ENCODE measurements at places on chromosomes 4 and X.

DNA sequence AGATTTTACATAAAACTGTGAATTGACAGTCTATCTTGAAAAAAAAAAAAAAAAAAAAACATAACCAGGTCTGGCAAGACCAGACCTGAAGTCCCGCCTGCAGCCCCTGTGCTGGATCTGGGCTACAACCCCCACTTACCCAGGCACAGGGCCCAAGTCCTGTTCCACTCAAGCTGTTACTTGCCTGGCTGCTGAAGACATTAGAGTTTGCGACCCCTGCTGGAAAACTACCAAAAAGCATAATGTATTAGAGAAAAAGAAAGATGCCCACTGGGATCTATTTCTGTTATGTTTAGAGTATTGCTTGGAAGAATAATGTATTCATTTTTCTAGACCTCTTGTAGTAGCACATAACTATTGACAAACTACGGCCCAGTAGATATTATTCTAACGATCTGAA is 4.7 kb downstream of the HS3ST1 start:
- DNase-seq: peak; percentile 11

DNA sequence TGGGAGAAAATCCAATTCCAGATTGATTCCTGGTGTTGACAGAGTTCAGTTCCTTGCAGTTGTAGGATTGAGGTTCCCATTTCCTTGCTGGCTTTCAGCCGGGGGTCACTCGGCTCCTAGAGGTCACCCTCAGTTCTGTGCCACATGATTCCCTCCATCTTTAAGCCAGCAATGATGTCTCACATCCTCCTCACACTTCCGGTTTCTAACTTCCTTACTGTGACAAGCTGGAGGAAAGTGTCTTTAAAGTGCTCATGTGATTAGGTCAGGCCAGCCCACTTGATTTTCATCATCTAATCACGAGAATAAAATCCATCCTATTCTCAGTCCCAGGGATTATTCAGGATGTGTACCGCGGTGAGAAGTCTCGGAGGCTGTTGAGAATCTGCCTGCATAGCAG is 19.4 kb upstream of the SMIM31 start:
- no peak for DNase-seq

- no peak for DNase-seq
These were observed 1.3 kb upstream of the CLCN5 start for GRCh38 chrX:49921109-49921508.

DNA sequence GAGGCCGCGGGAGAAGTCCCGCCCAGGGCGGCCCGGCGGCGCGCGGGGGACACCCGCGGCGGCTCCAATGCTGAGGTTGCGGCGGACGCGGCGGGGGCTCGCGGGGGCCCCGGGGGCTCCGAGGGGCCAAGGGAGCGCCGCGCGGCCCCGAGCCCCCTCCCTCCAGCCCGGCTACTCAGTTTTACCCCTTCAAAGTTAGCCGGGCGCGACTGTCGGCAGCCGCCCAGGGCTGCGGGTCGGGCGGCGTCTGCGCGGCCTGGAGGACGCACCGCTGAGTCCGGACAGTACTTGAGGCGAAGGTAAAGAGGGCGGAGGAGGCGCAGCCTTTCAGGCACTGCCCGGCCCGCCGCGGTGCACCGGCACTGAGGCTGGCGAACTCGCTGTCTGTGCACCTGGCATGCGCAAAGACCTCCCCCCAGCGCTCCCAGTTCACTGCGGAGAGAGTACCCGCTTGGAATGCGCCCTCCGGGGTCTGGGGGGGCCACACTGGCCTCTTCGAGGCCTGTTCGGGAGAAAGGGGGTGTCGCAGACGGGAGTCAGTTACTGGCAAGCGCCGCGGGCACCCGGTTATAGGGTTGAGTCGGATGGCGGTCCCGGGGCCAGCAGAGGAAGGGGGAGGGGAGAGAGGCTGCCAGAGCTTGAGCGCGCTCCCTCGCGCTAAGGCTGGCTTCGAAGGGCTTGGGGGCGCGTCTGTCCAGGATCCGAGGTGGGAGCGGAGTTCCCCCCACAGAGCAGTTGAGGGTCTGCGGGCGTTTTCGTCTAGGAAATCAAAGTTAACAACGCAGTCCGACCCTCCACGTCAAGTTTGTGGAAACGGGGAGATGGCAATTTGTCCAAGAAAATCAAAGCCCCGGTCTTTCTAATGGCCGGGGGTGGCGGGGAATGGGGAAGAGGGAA is 1.1 kb downstream of the PCDH19 start:
- no peak for DNase-seq

- no peak for DNase-seq
These were observed 35.8 kb downstream of the BCOR start for GRCh38 chrX:40061871-40062524.

GRCh38 chr4:55186123-55186522 is 60.7 kb upstream of the KDR start:
- no peak for DNase-seq

GRCh38 chr4:186202490-186203140 is 11.2 kb downstream of the CYP4V2 start:
- no peak for DNase-seq

DNA sequence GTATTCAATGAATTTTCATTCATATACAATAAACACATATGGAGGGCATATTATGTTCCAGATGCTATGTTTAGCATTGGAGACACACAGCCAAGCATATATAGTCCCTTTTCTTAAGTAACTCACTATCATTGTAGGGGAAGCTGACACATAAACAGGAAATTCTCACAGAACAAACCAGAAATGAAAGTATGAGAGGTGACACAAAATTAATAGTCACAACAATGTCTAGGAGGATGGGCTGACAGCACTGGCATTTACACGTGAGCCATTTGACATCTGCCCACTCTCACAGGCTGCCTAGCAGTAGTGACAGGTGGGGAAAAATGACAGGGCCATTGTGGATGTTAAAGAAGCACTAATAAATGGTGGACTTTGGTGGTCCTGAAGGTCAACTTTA is 2.6 kb upstream of the CNOT6L start:
- peak; percentile 54 for DNase-seq

- no peak for DNase-seq
These were observed 110.9 kb downstream of the FHIP1A start for GRCh38 chr4:151519728-151520415.

- peak; percentile 46 for DNase-seq
These were observed 500 bp downstream of the GAR1 start for GRCh38 chr4:109816082-109816442.

DNA sequence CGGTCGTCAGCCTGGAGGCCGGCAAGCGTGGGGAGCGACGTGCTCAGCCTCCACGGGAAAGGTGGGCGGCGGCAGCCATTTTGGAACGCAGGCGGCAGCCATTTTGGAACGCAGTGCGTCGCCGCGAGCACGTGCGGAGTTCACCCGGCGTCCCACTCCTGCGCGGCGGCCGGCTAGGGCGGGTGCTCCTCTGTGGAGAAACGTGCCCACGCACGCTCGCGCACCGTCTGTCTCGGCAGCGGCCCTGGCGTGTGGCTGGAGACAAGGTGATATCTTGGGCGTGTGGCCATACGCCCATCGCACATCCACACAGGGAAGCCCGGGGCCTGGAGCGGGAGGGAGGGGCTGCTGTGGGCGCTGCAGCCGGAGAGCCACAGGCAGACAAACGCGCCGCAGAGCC is 21.1 kb downstream of the CPLX1 start:
- DNase-seq: no peak

DNA sequence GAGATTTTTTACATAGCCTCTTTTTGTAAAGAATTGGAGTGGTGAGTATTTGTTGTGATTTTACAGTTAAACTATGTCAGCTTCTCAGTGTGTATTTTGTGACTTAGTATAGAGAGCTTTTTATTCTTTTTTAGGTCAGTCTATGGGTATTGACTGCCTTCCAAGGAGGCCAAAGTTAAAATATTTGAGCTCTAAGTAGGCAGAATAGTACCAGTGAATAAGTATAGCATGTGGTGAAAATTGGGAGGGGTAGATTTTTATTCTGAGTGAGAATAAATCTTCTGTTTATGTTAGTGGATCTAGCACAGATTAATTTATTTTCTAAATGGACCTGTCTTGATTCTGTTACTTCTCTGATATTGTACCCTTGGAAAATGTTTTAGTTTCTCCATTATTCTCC is 37.5 kb downstream of the HERC3 start:
- no peak for DNase-seq

DNA sequence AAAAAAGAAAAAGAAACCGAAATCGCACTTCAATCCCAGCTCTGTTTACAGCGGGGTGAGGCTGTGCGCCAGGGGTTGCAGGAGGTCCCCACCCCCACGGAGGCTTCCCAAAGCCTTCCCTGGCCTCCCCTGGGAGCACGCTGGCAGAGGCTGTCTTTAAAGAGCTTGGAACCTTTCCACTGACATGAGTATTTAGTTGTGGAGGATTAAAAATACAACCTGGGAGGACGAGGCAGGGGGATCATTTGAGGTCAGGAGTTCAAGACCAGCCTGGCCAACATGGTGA is 69.1 kb downstream of the PPP2R2C start:
- DNase-seq: no peak

GRCh38 chr4:175504318-175504717 is 307.7 kb downstream of the GPM6A start:
- DNase-seq: no peak

DNA sequence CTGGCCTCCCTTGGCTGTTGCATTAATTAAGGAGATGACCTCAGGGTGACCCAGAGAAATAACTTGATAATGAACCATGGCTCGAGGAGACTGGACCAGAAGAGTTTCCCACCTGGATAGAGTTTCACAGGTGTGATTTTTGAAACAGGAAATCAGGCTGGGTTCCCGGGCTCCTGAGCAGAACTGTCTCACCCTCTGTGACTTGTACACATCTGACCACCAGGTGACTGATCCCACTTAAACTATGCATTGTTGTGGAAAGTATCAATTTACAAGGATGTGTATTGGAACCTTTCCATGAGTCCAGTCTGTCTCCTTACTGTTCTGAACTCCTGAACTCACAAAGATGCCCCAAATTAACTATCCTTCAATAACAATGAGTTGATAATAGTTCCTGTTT is 220.3 kb downstream of the PTTG2 start:
- no peak for DNase-seq

GRCh38 chrX:30793767-30794103 is 95.3 kb downstream of the TAB3 start:
- no peak for DNase-seq

DNA sequence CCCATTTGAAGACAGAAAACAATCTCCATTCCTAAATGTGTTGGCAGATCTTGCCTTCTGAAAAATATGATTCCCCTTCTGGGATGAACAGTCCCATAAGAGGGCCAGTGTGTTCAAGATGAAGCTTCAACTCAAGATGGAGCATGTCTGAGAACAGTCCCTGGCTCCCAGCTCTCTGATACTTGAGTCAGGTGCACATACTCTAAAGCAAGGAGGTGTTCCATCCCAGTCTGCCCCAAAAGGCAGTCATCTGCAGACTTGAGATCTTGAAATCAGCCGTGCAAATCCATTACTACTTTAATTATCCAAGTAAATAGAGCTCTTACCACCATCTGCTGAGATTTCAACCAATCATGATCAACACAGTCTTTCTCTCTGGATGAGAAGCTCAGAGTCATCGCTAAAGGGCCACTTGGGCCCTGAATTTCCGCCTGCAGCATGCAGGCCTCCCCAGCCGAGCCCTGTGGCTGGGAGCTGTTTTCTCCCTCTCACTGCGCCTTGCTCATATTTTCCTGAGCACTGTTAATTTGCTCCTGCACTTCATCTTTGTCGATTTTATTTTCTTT is 22.2 kb downstream of the CCDC149 start:
- no peak for DNase-seq

DNA sequence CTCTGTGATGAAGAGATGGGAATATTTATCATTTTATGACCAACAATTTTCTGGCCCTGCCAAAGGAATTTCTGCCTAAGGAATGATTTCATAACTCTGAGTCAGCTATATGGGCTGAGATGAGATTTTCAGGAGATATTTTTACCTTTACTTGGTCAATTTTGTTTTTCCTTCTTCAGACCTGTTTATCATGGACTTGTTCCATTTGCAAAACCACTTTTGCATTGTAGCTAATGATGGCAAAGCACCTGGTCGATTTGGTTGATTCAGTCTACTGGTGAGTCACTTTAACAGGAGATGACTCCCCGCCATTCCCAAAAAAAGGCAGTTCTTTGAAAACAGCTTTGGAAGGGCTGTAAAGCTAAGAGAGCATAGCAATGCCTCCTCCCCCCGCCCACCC is 53.3 kb downstream of the TEX13A start:
- no peak for DNase-seq

GRCh38 chr4:158667651-158668198 is 4.0 kb downstream of the C4orf46 start:
- DNase-seq: peak; percentile 21

- DNase-seq: no peak
These were observed 24.6 kb upstream of the WWC2 start for GRCh38 chr4:183074288-183074990.

- no peak for DNase-seq
These were observed 142.7 kb upstream of the NALF2 start for GRCh38 chrX:69361311-69361845.

GRCh38 chrX:139889760-139890159 is 43.1 kb downstream of the ATP11C start:
- no peak for DNase-seq

DNA sequence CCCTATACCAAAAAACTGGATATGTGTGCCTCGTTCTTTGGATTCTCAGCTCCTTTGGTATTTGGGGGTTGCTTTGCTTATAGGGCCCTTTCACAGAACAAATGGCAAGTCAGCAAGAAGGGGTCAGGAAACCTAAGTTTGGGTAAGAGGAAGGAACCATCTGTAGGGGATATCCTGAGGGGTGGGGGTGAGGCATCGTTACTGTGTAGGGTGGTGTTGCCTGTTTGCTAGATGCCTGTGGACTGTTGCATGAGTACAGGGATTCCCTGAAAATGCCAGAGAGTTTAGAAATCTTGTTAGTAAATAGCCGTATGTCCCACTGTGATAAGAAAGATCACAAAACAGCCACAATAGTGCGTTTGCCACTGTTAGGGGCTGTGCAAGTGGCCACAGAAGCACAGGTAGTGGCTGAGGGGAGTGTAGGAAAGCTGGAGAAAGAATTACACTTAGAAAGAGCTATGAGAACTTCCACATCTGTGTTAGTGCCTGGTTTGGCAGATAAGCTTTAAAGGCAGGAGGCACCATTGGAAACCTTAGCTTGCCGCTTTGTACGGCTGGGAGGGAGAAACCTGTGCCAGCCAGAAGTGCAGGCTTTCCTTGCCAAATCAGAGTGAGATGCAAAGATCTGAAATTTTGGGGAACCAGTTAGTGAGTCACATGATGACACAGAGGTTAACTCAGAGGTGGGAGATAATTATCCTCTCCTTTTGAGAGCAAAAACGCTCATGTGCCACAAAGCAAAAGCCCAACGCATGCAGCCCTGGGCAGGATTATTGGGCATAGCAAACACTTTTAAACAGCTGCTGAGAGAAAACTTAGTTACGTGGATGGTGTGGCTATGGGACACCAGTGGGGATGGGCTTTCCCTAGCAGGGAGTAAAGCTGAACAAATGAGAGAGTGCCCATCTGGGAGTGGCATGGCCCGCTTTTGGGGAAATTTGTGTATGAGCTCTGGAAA is 343.7 kb downstream of the ARAP2 start:
- DNase-seq: no peak

DNA sequence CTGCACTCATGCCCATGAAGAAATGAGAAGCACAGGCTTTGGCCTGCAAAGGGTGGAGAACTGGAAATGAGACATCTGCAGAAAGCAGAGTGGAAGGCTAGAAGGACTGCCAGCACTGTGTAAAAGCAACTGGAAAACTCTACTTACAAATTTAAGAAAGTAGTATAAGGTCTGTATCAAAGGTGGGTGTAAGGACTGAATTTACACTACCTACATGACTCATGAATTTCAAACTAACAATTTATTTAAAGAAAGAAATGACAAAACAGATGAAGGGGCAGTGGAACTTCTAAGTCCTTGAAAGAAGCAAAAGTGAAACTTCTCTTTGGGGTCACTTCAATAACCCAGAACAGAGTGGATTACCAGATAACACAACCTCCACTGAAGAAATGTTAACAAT is 71.2 kb downstream of the SLC10A7 start:
- no peak for DNase-seq

Measured in stimulated activated CD4-positive, alpha-beta T cell treated with anti-CD3 and anti-CD28 coated beads, Interleukin-4, amount 100 ng/mL, for 24 hours (primary cell).